ENCODE measurements at places on chromosomes 5 and 9.

DNA sequence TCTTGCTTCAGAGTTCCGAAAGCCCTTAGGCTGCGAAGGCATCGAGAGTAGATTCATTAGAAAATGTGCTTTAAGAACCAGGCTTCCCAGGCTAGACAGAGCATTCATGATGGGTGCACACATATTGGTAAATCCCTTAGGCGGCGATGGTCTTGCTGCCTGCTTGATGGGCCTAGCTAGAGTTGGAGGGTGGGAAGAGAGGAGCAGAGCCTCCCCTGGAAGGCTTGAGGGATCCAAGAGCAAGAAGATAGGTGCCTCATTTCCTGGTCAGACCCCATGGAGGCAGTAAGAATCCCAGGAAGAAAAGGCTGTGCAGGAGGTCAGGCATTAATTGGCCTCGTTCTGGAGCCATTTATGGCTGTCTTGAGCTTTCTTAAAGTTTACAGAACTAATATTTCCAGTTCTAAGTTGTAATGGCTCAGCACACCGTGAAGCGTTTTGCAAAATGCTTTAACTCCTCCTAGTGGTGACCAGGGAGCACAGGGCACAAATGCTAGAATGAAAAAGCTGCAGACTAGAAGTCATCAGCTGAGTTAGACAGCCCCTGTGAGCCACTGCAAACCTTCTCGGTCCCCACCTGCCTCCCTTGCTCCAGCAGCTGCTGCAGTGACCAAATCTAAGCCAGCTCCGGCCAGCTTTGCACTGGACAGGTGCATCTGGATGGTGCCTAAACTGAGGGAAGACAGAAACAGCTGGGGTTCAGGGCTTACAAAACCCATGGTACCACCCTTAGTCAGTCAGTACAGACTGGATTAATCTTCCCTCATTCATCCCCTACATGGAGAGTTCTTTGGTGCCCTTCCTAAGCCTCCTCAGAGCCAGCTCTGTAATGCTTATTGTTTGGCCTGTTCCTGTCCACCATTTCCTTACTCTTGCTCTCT lies 14.7 kb downstream of the SLC45A2 start:
- no peak for DNase-seq

GRCh38 chr9:126131066-126132010 lies 195.3 kb upstream of the MVB12B start:
- peak; percentile 44 for DNase-seq

DNA sequence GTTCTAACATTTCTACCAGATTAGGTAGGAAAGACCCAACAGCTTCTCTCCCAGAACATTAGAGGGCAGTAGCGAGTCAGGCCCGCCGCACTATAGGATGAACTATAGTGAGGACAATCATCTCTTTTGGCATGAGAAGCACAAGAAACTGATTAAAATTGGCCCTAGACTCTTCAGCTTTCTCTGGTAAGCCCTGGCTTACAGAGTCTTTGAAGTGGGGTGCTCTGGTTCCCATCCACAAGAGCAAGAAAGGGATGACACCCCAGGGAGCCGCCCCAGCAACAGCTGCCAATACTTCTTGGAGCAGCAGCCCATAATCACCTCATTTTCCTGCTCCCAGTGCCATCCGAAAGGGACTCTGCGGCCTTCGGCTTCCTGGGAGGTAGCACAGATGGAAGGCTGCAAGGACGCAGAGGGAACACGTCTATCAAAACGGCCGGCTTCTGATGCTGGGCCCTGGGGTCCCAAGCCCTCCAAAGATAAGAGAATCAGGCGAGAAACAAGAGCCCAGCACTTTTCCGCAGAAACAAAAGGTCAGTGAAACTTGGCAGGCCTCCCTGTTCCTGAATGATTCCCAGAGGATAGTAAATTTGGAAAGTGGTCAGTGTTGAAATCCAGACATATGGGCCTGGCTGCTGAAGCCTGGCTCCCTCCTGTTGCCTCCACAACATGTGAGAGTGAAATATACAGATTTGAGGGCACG lies 69.3 kb downstream of the HSD17B3 start:
- DNase-seq, result no peak

DNA sequence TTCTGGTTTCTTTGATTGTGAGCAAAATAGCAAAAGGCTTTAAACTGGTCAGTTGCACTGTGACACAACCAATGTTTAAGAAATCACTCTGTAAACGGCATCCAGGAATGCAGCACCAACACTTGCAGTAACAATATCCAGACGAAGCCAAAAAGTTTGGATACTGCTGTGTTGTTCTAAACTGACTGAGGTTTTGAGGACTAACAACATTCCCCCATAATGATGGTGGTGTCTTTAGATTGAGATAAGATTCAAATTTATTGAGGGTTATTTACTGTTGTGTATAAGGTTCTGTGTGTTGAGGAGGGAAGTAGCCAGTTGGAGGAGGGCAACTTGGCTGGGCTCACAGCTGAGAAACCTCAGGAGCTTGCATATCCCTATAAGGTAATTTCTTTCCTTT lies 353.6 kb downstream of the BNC2 start:
- no peak for DNase-seq

DNA sequence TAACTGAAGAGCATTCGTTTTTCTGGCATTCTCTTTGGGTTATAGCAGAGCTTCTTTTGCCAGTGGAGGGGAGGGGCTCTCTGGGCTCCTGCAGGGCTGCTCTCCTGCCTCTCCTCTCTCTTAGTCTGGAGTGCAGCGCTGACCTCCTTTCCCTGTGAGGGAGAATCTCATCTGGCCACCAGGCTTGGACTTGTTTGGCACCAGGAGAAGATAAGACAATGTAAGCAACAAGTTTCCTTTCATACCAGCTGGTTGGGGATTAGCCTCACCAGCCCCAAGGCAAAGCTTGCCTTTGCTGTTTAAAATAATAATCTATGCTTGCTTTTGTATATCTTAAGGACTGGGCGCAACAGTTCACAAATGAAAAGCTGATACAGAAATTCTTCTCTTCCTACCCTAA lies 196.4 kb downstream of the TLE4 start:
- DNase-seq, result no peak

- DNase-seq, result no peak
Observed at GRCh38 chr9:25654417-25654816, 23.8 kb downstream of the TUSC1 start.

DNA sequence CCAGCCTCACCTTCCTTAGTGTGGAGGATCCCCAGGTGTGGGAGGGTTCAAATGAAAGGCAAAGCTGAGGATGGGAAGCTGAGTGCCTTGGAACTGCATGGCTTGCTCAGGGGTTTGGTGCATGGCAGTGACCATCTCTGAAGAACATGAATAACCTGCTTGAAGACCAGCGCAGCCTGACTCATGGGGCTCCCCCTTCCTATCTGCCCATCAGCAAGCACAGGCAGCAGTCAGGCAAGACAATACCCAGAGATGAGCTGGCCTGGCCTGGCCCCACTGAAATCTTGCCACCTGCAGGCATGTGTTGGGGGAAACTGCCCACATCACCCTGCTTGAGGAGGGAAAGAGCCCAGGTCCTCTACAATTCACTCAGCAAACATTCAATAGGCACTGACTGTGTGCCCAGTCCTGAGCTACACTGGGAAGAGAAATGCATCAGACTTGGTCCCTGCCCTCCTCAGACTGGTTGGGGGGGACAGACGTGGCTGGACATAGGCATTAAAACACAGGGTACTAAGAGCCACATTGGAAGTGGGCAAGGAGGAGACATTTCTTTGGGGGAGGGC lies 105.0 kb upstream of the ALDH1B1 start:
- peak; percentile 51 for DNase-seq

- DNase-seq, result no peak
Observed at GRCh38 chr9:133973791-133974630, 18.1 kb downstream of the VAV2 start.

DNA sequence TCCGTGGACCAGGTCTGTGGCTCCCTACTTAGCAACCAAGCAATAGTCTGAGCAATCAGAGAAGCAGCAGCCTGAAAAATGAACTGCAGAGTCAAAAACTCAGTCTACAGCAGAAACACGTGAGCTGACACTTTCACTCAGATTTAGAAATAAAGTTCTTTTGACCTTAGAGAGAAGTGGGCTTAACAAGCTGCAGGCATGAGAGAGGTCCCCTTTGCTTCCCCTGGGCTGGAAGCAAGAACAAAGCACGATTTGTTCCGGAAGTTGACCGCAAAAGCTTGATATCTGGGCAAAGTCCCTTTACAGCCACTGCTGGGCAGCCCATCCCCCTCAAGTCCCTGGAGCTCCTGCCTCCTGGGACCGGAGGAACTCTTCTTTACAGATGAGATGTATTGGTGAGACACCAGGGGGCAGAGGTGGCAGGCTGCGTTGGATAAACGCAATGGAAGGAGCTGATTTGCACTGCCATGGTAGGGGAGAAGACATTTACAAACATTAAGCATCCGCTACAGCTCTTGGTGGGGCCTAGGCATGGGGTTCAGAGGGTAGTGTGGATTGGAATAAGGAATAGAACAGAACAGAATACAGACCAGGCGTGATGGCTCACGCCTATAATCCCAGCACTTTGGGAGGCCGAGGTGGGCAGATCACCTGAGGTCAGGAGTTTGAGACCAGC lies 5.8 kb upstream of the SOWAHA start:
- DNase-seq, result no peak

GRCh38 chr5:33010846-33011245 lies 299.7 kb downstream of the NPR3 start:
- no peak for DNase-seq

- DNase-seq, result no peak
Observed at GRCh38 chr9:119938871-119939270, 569.6 kb upstream of the BRINP1 start.

DNA sequence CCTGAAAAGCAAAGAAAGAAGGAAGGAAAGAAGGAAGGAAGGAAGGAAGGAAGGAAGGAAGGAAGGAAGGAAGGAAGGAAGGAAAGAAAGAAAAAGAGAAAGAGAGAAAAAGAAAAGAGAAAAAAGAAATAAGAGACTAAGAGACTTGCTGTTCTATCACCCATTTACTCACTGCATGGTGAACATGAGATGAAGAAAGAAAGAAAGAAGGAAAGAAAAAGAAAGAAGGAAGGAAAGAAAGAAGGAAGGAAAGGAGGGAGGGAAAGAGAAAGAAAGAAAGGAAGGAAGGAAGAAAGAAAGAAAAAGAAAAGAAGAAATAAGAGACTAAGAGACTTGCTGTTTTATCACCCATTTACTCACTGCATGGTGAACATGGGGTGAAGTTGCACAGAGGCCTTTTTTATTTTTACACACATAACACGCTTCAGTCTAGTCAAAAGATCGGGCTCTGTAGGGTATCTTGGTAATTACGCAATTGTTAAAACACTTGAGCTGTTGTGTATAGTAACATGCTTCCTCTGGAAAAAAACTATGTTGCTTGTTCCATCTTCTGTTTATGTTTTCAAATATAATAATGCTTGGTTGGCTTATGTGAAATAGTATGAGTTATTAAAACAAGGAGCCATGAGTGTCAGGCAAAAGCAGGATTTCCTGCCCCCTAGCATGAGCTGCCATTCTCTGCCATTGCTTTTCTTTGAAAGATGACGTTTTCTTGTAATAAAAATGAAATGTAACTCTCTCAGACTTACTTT lies 119.3 kb upstream of the ZNF608 start:
- DNase-seq, result no peak

DNA sequence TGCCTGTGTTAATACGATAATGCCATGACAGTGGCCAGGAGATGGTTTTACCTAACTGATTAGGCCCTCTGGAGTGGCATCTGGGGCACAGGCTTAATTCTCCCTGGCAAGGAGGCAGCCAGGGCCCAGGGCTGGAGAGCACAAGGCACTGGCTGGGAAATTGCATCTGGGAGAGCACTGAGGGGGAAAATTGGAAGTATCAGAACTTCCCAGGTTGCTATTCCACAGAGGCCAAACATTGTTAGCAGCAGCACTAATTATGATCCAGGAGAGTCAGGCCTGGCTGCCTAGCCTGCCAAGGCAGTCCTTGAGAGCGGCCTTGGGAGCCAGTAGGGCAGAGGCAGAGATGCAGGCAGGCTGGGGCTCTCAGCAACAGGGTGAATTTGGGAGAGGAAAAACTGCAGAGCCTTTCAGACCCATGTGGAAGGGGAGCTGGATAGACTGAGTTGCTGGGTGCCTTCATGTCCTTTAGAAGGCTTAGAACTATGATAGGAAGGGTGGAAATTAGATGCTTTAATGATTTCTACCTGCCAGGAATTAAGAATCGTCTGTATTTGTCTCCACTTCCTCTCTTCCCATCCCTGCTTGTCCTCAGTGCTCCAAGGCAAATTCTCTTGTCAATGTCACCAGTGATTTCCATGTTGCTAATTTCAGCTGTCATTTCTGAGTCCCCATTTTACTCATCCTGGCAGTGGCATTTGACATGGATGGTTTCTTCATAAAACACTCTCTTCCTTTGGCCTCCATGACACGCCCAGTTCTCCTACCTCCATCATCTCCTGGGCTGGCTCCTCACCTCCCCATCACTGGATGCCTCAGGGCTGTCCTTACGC lies 56.1 kb upstream of the HSPA9 start:
- DNase-seq, result no peak
